ENCODE measurements at places on chromosomes 13 and 19.
A peak's percentile ranks its signal among the peaks of the same experiment; 100 is the strongest.

DNA sequence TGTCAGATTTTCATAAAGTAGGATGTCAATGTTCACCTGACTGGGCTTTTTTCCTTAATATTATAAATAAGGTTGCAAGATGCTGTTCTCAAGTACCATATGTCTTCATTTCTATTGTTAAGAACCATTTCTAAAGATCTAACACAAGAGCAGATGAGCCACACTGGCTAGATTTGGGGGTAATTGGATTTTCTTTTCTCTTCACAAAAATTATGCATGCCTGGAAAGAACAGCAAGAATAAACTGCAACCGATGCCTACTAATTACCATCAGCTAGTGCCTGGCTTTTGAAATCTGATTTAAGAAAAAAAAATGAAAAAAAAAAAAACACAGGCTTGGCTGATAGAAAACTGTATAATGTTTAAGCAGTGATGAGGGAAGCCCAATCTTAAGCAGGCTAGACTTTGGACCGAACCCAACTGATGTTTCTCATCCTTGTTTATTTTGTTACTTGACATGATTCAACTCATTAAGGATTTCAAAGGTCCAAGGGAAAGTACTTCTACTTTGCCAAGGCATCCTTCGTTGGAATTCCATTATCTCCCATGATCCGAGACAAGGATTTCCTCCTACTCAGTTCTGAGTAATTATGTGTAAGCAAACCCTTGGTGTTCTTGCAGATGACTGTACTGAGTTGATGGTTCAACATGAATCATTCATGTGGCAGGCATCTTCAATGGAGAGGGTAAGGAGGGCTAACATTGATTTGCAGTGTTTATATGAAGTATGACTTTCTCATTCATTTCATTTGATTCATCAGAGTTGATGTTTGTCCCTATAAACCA lies 300.5 kb downstream of the SPRY2 start:
- peak; percentile 73 for DNase-seq

- peak; percentile 55 for DNase-seq
These were observed 10.8 kb upstream of the PDCD5 start for GRCh38 chr19:32570081-32570785.

- DNase-seq = no peak
These were observed 46.5 kb upstream of the RCBTB2 start for GRCh38 chr13:48579165-48579918.

DNA sequence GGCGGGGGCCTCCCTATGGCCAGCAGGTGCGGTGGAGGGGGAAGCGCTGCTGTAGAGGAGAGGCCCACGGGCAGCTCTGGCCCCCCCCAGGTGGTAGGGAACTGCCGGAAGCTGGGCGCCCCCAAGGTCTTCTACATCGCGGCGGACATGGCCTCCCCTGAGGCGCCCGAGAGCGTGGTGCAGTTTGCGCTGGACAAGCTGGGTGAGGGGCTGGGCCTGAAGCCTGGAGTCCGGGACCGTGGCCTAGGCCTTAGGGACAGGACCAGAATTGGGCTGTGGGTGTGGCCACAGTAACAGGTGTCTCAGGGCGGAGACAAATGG lies 3.8 kb upstream of the RPL36 start:
- no peak for DNase-seq

GRCh38 chr19:34588846-34589245 lies 88.1 kb downstream of the SCGB2B2 start:
- DNase-seq = no peak

- DNase-seq = no peak
These were observed 187.7 kb downstream of the FOXO1 start for GRCh38 chr13:40478775-40479174.

GRCh38 chr13:49315036-49315565 lies 67.4 kb downstream of the CDADC1 start:
- DNase-seq = no peak

GRCh38 chr19:14409146-14410023 lies 9.8 kb downstream of the DDX39A start:
- no peak for DNase-seq

DNA sequence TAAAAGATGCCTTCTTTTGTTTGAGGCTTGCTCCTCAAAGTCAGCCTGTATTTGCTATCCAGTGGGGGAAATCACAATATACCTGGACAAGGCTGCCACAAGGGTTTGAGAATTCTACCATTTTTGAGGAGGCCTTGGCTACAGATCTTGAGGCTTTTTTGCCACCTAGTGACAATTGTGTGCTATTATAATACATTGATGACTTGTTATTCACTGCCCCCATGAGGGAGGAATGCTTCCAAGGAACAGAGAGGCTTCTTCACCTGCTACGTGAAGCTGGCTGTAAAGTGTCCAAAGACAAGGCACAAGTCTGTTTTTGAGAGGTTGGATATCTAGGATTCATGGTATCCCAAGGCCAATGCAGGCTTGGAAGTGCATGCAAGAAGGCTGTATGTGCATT lies 72.5 kb downstream of the ZNF708 start:
- peak; percentile 29 for DNase-seq

- no peak for DNase-seq
These were observed 51.8 kb upstream of the GPI start for GRCh38 chr19:34313188-34313587.

Measured in HS-27A (cell line).